Lung (tissue), 17 donors: ENCODE measurements at places on chromosomes 13 and 19. TPM values are rescaled to one million over a fixed set of nuclear protein-coding genes. Genes with fewer than 3 reads are reported as not detected.

DNA sequence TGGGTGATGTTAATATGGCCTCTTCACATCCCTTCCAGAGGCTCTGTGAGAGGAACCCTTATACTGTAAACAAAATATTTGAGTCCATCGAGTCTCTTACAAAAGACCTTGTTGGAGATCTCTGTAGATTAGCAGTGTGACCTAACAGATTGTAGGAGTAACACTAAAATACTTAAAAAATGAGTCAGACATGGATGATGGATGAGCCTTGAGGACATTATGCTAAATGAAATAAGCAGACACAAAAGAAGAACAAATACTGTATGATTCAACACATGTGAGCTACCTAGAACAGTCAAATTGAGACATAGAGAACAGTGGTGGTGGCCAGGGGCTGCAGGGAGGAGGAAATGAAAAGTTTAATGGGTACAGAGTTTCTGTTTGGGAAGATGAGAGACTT lies 152.2 kb upstream of the UBL3 start:
- no peaks in the 10 kb centered on the region for H3K36me3 ChIP-seq
- H3K4me1 ChIP-seq = no peaks in the 10 kb centered on the region
- H3K4me3 ChIP-seq = no peak overlapping the region
- H3K27ac ChIP-seq = no peak overlapping the region

DNA sequence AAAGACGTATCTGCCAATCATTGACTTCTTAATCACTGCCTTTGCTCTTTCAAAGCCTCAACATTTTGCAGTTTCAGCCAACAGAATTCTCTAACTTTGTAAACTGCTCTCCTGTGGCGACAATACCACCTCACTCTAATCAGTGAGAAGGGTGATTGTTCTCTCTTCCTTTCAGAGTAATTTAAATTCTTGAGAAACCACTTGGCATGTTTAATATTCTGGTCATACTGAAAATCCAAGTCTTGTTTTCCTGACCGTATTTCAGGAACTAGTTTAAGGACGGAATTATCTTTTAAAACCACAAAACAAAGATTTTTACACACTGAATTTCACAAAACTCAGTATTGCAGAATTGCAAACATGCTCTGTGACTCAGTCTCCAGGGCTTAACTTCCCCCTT lies 5.2 kb upstream of the CDC16 start:
- no peak overlapping the region for H3K4me3 ChIP-seq
- no peaks in the 10 kb centered on the region for H3K36me3 ChIP-seq
- H3K4me1 ChIP-seq = no peaks in the 10 kb centered on the region
- H3K27ac ChIP-seq = no peak overlapping the region

MYH14 gene
- 142 TPM for total RNA-seq

GRCh38 chr13:21071924-21072323 lies 10.5 kb upstream of the LATS2 start:
- no peak overlapping the region for H3K27ac ChIP-seq
- no peak overlapping the region for H3K4me3 ChIP-seq
- H3K27me3 ChIP-seq = no peaks in the 10 kb centered on the region
- H3K4me1 ChIP-seq = no peaks in the 10 kb centered on the region
- DNase-seq = no peak
- H3K36me3 ChIP-seq = no peaks in the 10 kb centered on the region

DNA sequence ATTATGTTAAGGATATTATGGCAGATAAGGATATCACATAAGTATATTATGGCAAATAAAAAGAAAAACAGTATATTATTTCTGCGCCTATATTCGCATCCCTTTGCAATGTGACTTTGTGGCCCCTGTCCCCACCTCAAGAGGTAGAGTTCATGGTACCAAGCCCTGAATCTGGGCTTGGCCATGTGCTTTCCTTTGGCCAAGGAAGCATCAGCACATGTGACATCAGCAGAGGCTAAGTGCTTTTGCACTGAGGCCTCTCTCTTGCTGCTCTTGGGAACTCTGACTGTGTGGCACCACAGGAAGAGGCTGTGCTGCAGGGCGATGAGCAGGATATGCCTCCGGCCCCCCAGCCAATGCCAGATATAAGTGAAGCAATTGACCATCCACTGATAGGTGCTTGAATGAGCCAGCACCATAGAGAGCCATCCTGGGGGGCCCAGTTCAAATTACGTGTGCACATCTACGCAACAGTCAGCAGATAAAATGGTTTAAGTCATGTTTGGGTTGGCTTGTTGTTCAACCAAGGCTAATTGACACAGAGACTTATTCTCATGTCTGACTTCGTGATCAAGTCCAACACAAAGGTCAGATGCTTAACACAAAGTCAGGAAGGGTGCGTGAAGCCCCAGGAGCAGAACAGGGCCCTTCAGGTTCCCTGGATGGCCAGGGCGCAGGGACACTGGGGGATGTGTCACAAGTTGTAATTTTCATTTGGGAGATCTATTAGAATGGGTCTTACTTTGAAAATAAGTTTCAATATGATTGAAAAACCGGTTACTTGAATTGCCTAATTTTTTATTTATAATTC lies 173.3 kb downstream of the COL4A1 start:
- DNase-seq = no peak

- H3K27ac ChIP-seq = no peak overlapping the region
- H3K36me3 ChIP-seq = no peaks in the 10 kb centered on the region
- no peaks in the 10 kb centered on the region for H3K4me1 ChIP-seq
- no peak overlapping the region for H3K4me3 ChIP-seq
Observed at GRCh38 chr13:42356184-42356575, 84.2 kb downstream of the AKAP11 start.

DNA sequence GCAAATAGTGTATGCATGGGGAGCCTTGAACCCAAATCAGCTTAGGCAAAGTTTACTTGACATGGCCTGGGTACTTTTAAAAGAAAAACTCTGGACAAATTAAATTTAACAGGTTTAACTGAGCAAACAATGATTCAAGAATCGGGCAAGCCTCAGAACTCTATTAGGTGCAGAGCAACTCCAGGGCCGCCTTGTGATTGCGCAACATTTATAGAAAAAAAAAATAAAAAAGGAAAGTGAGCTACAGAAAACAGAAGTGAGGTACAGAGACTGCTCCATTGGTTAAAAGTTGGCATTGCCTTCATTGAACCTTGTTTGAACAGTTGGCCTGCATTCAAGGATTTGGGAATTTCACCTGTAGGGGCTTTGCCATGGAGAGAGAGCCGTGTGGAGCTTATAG lies 421.0 kb upstream of the TSHZ3 start:
- peaks cover 4% of the 10 kb centered on the region for H3K4me1 ChIP-seq
- peak; percentile 45 for DNase-seq
- no peaks in the 10 kb centered on the region for H3K27me3 ChIP-seq
- H3K36me3 ChIP-seq = no peaks in the 10 kb centered on the region
- H3K27ac ChIP-seq = no peak overlapping the region
- no peak overlapping the region for H3K4me3 ChIP-seq

GRCh38 chr13:66612983-66613382 lies 617.2 kb downstream of the PCDH9 start:
- H3K4me3 ChIP-seq = no peak overlapping the region
- no peak for DNase-seq
- no peaks in the 10 kb centered on the region for H3K4me1 ChIP-seq
- H3K27ac ChIP-seq = no peak overlapping the region
- no peaks in the 10 kb centered on the region for H3K36me3 ChIP-seq

DNA sequence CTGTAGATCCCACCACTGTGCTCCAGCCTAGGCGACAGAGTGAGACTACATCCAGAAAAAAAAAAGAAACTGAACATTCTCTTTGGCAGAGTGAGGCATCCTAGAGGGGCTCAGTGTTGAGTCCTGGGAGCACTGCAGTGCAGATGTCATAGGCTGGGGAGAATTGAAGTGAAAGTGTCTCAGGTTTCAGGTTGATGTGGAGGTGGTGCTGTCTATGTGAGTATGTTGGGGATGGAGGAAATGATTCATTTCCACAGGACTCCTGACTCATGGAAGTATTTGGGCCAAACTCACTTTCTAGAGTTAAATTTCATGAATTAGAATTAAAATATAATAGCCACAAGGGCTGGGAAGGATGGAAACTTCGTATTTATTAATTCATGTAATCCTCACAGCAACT lies 134.4 kb upstream of the TSC22D1 start:
- no peak overlapping the region for H3K27ac ChIP-seq
- no peak overlapping the region for H3K4me3 ChIP-seq
- no peaks in the 10 kb centered on the region for H3K27me3 ChIP-seq
- DNase-seq = no peak
- no peaks in the 10 kb centered on the region for H3K36me3 ChIP-seq

GRCh38 chr19:31461814-31462539 lies 112.7 kb upstream of the TSHZ3 start:
- no peaks in the 10 kb centered on the region for H3K27me3 ChIP-seq
- no peaks in the 10 kb centered on the region for H3K4me1 ChIP-seq
- no peak overlapping the region for H3K4me3 ChIP-seq
- H3K36me3 ChIP-seq = no peaks in the 10 kb centered on the region

LYPD4 gene
- total RNA-seq = not detected

- no peak within 1 kb of the TSS for H3K4me3 ChIP-seq
- peak within 1 kb of the TSS; percentile 71 for H3K27ac ChIP-seq
- no peaks in the 10 kb centered on the region for H3K36me3 ChIP-seq
- H3K4me1 ChIP-seq = no peaks in the 10 kb centered on the region
- DNase-seq = peak; percentile 33
Observed at GRCh38 chr19:5804516-5805461, at the start of gene NRTN. NRTN (plus strand) TSS chr19:5805067; CDS start chr19:5824166, 19,099 bp downstream.

DNA sequence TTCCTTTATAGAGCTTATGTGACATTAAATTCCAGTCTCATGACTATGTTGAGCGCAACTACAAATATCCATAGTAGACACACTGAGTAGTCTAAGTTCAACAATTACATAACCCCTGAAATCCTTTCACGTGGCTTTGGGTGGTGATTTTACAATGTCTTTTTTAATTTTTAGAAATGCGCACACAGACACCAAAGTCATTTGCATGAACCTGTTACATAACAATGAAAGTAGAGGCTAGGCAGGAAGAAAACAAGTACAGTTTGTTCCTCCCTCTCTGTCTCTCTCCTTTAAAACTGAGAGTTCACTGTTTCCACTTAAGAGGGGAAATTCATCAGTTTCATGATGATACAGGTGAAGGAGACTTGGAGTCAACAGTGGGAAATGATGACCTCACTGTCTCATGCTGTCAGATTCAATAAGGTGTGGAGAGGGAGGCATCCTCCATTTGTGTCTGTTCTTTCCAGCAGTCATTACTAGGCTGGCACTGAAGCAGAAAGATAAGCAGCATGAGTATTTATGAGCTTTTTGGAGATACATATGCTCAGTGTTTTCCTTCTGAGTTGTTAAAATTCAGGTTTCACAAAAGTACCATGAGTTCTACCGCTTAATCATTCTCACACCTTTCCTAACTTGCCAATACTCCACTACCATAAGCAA lies 201.8 kb downstream of the LHFPL6 start:
- no peak for DNase-seq
- H3K27ac ChIP-seq = no peak overlapping the region
- H3K4me3 ChIP-seq = no peak overlapping the region
- no peaks in the 10 kb centered on the region for H3K4me1 ChIP-seq
- H3K27me3 ChIP-seq = no peaks in the 10 kb centered on the region

TNNT1 gene
- total RNA-seq = 1.5 TPM

GRCh38 chr13:70720386-70720785 lies 612.1 kb upstream of the KLHL1 start:
- H3K27me3 ChIP-seq = no peaks in the 10 kb centered on the region
- DNase-seq = no peak
- H3K27ac ChIP-seq = no peak overlapping the region
- no peak overlapping the region for H3K4me3 ChIP-seq
- no peaks in the 10 kb centered on the region for H3K36me3 ChIP-seq
- H3K4me1 ChIP-seq = no peaks in the 10 kb centered on the region

DNA sequence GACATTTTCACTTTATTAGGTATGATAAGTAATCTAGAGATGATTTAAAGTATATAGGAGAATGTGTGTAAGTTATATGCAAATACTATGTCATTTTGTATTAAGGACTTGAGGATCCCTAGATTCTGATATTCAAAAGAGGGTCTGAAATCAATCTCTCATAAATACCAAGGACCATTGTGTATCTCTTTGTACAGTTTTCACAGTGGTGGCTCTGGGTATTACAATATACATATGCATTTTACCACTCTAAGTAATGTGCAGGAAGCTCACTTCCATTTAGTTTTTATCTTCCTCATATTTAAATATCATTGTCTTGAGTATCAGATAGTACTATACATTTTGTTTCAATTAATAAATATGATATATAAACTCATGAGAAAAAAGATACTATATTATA lies 862.6 kb upstream of the PCDH20 start:
- no peaks in the 10 kb centered on the region for H3K36me3 ChIP-seq
- no peak overlapping the region for H3K27ac ChIP-seq
- no peaks in the 10 kb centered on the region for H3K4me1 ChIP-seq
- no peak overlapping the region for H3K4me3 ChIP-seq

KRTDAP gene
- total RNA-seq = not detected

- DNase-seq = no peak
- H3K36me3 ChIP-seq = no peaks in the 10 kb centered on the region
- H3K27ac ChIP-seq = no peak overlapping the region
- no peaks in the 10 kb centered on the region for H3K4me1 ChIP-seq
Observed at GRCh38 chr13:110107568-110108347, 199.2 kb downstream of the COL4A1 start.

- H3K36me3 ChIP-seq = no peaks in the 10 kb centered on the region
- H3K4me3 ChIP-seq = no peak overlapping the region
- DNase-seq = peak; percentile 59
- H3K27ac ChIP-seq = no peak overlapping the region
- H3K27me3 ChIP-seq = peaks cover 7% of the 10 kb centered on the region
Observed at GRCh38 chr19:47447470-47448359, 24.0 kb downstream of the SLC8A2 start.

- peak; percentile 94 for DNase-seq
- H3K36me3 ChIP-seq = no peaks in the 10 kb centered on the region
- peaks cover 21% of the 10 kb centered on the region for H3K4me1 ChIP-seq
- H3K4me3 ChIP-seq = peak overlapping the region; percentile 78
Observed at GRCh38 chr19:1863638-1864479, 480 bp upstream of the KLF16 start.

MRPL34 gene
- 22.3 TPM for total RNA-seq

UGGT2 gene
- total RNA-seq = 24.3 TPM

GRCh38 chr13:40755082-40755700 lies 15.8 kb downstream of the MRPS31 start:
- no peaks in the 10 kb centered on the region for H3K4me1 ChIP-seq
- no peaks in the 10 kb centered on the region for H3K27me3 ChIP-seq
- H3K4me3 ChIP-seq = no peak overlapping the region
- peaks cover 21% of the 10 kb centered on the region for H3K36me3 ChIP-seq
- no peak overlapping the region for H3K27ac ChIP-seq

DNA sequence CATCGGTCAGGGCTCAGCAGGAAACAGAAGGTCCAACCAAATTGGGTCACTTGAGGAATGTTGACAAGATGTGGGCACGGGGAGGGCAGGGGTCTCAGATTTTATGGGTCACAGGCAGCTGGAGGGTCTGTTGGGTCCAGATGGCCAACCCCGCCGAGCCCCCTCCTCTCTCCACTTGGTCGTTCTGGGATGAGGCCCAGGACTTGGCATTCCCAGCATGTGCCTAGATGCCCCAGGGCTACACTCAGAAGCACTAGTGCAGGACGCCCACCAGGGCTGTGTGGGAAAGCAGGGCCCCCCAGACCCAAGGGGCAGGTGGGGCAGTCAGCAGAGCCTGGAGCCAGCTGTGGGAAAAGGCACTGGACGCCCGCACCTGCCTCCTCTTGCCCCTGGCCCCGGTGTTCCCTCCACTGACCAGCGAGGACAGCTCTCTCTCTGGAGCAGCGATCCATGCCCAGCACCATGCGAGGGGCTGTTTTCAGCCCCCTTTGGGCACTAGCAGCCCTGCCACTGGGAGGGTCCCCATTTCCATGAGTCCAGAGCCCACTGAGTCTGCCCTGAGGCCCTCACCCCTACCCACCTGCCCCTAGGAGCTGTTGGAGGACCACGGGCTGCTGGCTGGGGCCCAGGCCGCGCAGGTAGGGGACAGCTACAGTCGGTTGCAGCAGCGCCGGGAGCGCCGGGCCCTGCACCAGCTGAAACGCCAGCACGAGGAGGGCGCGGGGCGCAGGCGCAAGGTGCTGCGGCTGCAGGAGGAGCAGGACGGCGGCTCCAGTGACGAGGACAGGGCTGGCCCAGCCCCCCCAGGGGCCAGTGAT lies 26.0 kb downstream of the DHX34 start:
- H3K4me1 ChIP-seq = no peaks in the 10 kb centered on the region
- no peak overlapping the region for H3K27ac ChIP-seq
- no peak for DNase-seq
- no peaks in the 10 kb centered on the region for H3K27me3 ChIP-seq
